ENCODE measurements at places on chromosomes 1 and 21.

DNA sequence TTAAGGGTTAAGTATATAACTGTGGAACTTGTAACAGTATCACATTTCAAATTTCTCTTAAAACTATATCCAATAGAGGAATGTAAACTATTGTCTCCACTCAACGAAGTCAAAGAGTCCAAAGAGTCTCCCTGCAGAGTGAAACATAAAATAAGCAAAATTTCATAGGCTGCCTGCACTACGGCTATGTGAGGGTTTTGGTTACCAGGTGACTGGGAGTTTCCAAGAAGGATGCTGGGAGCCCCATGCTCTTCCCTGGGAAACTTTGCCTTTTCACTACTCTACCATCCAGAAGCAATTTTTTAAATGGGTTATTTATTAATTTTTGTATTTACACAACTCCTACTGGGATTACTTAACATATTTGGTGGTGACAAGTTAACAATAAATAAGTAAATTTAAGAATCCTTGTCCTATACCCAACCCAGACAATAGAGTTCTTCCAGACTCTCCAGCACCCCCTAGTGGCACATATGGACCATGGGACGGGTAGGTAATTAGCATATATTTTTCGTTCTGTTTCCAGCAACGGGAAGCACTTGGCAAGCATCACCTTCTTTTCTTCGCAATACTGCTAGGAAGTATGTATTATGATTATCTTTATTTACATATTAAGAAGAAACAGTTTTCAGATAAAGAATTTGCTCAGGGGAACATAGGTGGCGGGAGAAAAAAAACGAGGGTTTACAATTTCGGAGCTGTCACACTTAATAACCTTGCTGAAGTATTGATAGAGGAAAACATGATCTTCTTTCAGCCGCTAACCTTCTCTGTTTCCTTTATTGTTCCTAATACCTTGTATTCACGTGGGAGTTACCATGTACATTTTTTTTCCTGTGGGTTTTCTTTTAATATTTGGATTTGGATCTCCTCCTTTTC, 3.5 kb downstream of the FMO2 start:
- peak; percentile 55 for ATAC-seq

GRCh38 chr1:156642265-156643048, 540 bp downstream of the BCAN start:
- ATAC-seq: no peak

DNA sequence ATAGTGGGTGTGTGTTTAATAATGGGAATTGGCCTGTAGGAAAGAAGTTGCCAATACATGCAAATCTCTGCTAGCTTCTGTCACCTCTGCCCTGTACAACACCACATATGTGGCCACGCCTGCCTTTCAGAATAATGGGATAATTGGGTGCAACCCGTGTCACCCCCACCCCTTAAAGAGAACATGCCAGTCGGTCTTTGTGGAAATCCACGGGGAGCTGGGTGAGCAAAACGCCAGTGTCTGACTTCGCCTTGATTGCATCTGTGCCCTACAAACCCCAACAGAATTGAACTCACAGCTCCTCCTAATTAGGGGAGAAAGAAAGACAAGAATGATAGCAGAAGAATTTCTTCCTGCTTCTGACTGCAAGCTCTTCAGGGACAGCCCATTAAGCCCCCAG, 6.4 kb upstream of the PLXNA2 start:
- no peak for ATAC-seq

- no peak for ATAC-seq
Measured at GRCh38 chr1:116019653-116020253, 43.4 kb downstream of the SLC22A15 start.

GRCh38 chr1:36864182-36864822, 170.0 kb downstream of the GRIK3 start:
- ATAC-seq: no peak

GRCh38 chr1:200075938-200076546, 48.5 kb downstream of the NR5A2 start:
- no peak for ATAC-seq

GRCh38 chr1:234535763-234536515, 57.0 kb upstream of the TARBP1 start:
- no peak for ATAC-seq

DNA sequence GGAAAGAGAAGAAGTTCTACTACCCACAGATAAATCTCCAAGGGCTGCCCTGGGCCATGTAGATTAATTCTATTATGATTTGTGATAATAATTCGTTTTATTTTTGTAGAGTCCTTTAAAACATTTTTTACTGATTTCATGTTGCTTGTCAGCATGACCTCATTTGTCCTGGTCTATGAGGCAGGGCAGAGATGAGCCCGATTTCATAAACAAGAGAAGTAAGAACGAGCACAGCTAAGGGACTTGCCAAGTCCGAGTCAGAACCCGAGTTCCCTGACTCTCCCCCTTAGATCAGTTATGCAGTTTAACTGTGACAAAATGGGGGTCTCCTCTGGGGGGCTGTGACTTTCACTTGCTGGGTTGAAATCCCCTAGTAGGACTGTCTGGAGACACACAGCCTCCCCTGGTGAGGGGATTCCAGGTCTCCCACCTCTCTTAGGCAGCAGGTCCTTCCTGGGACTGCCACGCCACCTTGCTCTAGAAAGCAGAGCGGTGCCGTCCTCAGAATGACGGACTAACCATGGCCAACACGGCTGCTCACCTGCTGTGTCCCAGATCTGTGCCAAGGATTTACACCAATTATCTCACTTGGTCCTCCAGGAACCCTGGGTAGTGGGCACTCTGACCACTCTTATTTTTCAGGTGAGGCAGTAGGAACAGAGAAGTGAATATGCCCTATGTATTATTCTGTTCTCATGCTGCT, 31.0 kb upstream of the SOX13 start:
- no peak for ATAC-seq

DNA sequence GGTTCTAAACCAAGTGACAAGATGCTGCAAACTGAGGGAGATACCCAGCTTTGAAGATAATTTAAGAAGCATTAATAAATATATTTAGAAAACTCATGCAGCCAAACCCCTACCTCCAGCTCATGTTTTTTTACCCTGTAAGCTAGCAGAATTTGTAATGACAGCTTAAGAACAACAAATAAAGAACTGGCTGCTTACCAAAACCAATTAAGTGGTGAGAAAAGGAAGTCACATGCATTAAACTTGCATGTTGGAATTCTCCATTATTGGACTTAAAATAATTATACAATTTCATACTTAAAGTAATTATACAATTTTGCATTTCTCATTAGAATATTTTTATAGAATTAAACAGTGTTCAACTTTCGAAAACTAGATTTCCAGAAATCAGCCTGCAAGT, 75.6 kb upstream of the CNIH3 start:
- no peak for ATAC-seq

DNA sequence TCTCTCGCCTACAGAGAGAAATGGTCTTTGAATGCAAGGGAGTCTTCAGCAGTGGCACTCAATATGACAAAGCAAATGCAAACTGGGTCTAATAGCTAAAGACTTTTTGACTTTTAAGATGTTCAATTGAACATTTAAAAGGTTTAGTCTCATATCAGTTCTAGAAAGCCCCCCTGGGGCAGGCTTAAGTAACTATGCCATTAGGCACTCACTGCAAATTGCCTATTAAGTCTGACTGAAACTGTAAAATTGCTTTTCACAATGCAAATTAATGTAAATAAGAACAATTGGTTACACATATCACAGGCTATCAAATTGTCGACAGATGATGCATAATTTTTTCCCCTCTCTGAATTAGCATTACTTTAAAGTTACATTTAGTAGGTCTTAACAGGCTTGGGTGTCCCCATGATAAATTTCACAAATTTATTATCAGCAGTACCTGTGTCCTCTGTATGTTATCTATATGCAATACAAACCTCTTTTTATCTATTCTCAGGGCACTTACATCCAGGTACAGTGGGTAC, 329.1 kb downstream of the LRRIQ3 start:
- ATAC-seq: no peak

- ATAC-seq: no peak
Measured at GRCh38 chr1:234735476-234735875, 125.5 kb upstream of the IRF2BP2 start.

DNA sequence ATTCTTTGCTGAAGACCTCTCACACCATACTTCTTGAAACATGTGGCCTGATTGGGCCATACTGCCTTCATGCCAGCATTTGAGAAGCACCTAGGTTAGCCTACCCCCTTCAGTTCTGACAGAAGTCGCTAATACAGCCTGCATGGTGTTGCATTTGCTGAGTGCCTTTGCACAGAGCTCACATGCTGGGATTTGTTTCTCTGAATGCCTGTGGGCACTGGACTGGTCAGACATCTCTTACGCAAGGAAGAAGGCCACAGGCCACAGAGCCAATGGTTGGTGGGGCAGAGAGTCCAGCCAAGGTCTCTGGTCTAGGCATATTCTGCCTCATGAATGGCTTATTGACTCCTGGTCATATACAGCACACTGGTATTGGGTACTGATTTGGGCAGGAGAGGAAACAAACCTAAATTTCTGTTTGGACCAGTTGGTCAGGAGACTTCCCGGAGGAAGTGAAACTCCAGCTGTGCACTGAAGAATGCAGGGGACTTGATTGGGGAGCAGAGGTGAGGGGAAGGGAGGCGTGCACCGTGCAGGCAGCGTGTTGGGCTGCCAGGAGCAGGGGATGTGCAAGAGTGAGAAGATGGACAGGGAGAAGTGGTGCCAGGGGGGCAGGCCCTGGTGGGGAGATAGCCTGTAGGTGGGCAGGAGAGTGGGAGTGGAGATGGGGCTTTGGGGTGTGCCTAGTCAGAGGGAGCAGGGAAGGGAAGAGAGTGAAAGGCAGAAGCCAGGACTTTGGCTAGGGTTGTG, 18.1 kb downstream of the URB2 start:
- ATAC-seq: no peak

DNA sequence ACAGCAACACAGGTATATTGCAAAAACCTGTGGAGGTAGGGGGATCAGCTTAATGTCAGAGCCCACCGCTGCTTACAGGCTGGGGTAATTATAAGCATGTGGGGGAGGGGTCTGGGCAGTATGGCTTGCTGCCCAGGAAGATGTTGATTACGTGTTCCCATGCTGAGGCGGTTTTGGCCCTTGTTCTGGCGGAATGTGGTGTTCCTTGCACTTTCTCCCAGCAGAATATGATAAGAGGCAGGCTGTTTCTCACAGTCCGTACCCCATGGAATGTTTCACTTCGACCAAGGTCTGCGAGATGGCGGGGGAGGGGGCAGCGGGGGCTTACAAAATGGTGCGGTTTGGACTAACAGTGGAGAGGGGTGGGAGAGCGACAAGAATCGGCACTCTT, 9.8 kb upstream of the HPCAL4 start:
- no peak for ATAC-seq

DNA sequence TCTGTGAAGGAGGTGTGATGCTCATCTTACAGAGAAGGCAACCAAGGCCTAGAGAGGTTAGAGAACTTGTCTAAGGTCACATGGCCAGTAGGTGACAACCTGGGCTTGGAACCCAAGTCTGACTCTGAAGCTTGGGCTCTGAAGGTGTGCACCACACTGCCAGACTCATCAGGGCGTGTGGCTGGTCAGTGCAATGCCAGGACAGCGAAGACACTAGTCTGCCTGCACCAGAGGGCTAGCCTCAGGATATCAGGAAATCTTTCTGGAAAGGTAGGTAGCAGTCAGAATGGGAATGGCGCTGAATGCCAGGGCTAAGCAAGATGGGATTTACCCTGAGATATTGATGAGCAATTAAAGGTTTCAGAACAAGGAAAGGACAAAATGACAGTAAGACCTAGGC, 34.9 kb downstream of the ELK4 start:
- no peak for ATAC-seq

DNA sequence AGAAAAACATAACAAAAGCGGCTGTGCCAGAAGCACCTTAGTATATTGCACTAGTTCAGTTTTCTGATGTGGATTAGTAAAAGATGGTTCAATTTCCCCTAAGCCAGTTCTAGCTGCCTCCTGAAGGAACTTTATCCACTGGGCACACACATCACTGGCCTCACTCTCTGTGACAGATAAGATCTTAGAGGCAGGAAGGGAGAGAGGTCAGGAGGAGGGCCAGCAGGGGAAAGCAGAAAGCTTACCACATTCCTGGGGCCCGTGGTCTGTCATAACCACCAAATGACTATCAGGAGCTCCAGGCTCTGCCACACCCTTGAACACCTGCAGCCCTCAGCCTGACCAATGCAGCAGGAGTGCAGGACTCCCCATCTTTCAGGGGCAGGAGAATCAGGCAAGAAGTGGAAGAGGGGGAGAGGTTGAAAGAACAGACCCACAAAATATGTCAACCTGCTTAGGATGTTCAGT, 37.8 kb downstream of the LRRC71 start:
- no peak for ATAC-seq

- ATAC-seq: no peak
Measured at GRCh38 chr1:109204484-109204883, 9.2 kb upstream of the SARS1 start.

Data from activated CD4-positive, CD25-positive, alpha-beta regulatory T cell treated with anti-CD3 and anti-CD28 coated beads, Interleukin-2, amount 50 U/mL, for 24 hours (primary cell).